ENCODE measurements at places on chromosomes 1 and 21.

GRCh38 chr1:32178380-32179192 is 889 bp upstream of the TXLNA start:
- no peak for DNase-seq

DNA sequence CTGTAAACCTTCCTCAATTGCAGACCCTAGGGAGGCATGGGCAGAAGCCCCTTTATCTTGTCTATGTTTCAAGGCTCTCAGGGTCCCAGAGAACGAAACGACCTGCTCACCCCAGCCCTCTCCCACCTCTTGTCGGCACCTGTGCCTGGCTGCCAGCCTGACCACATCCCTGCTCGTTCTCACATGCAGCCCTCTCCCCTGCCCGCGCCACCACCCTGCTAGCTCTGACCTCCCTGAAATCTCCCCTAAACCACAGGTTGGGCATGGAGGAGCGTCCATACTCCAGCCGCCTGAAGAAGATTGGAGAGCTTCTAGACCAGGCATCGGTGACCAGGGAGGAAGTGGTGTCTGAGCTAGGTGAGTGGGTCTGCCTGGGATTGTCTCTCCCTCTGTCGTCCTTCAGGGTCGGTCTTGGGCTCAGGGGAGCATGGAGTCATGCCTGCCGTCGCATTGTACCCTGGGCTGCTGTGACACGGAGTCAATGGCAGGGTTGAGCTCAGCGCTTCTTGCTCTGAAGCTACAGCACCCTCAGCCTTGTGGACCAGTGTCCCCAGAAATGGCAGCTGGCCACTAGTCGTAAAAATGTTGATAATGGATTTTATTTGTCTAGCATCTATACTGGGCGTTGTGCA is 3.6 kb downstream of the ADPRS start:
- DNase-seq, result no peak

DNA sequence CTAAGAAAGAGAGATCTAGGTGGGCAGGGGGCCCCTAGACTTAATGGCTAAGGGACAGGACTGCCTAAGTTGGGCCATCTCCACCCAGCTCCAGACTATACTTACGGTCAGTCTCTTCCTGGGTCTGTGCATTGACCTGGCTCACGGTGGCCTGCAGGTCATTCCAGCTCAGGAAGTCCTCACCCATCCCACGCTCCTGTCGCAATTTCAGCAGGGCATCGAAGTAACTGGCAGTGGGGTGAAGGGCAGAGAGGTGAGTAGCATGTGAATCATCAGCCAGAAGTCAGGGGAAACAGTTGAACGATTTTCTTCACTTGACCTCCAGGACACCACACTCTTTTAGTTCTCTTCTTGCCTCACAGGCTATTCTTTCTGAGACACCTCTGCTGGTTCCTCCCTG is 20.5 kb downstream of the IQGAP3 start:
- no peak for DNase-seq

DNA sequence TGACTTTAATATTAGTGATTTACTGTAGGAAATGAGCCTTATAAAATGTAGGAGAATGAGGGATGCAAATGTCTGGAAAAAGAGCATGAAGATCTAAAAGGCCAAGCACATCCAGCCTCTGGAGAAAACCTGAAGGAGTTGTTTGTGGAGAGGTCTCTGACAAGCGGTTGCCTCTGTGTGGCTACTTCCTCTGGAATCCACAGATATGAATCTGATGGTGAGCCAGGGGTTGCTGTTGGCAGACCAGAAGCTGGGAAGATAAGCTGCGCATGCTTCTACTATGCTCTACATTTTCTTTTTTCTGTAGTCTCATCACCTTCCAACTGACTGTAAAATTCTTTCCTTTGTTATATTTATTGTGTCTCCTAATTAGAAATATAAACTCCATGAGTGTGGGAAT is 248.6 kb downstream of the OLFM3 start:
- DNase-seq, result peak; percentile 45

DNA sequence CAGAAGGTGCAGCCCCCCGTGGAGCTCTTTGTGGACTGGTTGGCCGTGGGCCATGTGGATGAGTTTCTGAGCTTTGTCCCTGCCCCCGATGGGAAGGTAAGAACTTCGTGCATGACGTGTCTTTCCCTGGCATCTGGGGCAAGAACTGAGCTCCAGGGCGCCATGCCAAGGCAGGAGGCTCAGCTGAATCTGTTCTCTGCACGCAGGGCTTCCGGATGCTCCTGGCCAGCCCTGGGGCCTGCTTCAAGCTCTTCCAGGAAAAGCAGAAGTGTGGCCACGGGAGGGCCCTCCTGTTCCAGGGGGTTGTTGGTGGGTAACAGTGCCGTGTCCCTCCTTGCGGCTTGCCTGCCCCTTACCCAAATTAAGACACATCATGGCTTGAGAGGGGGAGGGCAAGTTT is 27.7 kb downstream of the PADI3 start:
- no peak for DNase-seq

- peak; percentile 39 for DNase-seq
Measured at GRCh38 chr1:9784508-9785133, 39.1 kb downstream of the CLSTN1 start.

DNA sequence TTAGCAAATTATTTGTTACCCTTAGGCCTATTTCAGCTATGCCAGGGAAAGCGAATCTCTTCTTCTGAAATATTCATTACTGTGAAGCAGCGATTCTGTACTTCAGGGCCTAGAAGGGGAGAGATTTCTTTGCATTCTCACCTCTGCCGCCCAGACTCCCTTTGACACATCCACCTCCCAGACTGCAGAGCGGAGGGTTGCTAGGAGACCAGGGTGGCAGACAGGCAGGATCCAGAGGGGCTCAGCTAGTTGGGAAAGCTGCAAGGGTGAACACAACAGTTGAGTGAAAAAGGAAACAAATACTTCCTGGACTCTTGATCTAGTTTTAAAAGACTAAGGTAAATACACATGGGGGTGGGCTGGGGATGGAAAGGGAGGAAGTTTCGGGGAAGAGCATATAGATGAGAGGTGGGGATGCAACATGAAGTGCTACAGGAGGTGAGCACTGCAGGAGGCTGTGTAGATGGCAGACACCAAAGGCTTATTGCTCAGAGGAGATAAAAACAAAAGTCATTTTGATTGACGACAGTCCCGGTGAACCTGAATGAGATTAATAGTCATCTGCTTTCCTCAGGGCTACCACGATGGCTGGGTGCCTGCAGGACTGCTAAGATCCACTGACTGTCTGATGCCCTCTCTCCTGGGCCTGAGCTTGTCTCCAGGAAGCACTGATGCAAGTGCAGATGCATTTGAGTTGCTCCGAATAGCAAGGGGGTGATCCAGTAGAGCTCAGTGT is 26.4 kb upstream of the RAB3GAP2 start:
- DNase-seq, result no peak

All from BE2C (cell line).